ENCODE measurements at places on chromosomes 16 and 17.

DNA sequence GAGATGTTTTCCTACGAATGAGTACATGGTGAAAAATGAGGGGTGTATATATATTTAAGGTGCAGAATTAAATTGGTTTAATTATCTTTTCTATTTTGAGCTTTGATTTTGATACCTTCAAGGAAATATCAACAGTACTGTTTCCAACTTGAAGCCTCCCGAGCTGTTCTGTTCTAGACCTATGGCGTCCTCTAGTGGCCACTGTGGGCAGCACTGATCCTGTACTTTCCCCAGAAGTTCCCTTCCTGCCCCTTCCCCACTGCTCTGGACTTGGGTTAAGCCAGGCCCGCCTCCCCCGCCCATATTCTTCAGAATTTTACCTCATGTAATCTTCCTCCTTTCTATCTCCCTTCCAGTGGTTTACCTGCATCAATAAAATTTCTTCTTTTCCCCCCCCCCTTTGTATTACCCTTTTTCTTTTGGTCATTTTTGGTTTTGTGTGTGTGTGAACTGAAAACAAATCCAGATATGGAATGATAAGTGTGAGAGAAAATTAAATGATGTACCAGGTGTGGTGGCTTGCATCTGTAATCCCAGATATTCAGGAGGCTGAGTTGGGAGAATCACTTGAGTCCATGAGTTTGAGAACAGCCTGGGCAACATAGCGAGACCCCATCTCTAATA lies 1643.5 kb downstream of the TP53TG3F start:
- DNase-seq, result no peak
- H3K27ac ChIP-seq, result no peak overlapping the region
- no peaks in the 10 kb centered on the region for H3K4me1 ChIP-seq
- no peaks in the 10 kb centered on the region for H3K36me3 ChIP-seq
- no peak overlapping the region for H3K4me3 ChIP-seq

GRCh38 chr16:56279132-56279531 lies 87.8 kb downstream of the GNAO1 start:
- H3K27ac ChIP-seq, result no peak overlapping the region
- DNase-seq, result no peak
- no peak overlapping the region for H3K4me3 ChIP-seq
- H3K36me3 ChIP-seq, result no peaks in the 10 kb centered on the region

GRCh38 chr16:9791556-9791955 lies 390.7 kb downstream of the GRIN2A start:
- no peaks in the 10 kb centered on the region for H3K27me3 ChIP-seq
- peak; percentile 18 for DNase-seq
- no peaks in the 10 kb centered on the region for H3K4me1 ChIP-seq
- no peak overlapping the region for H3K27ac ChIP-seq
- H3K36me3 ChIP-seq, result no peaks in the 10 kb centered on the region
- no peak overlapping the region for H3K4me3 ChIP-seq

GRCh38 chr16:3837851-3838586 lies 42.5 kb downstream of the CREBBP start:
- peaks cover 10% of the 10 kb centered on the region for H3K4me1 ChIP-seq
- DNase-seq, result no peak
- no peak overlapping the region for H3K4me3 ChIP-seq
- H3K36me3 ChIP-seq, result peaks cover 6% of the 10 kb centered on the region
- H3K27ac ChIP-seq, result no peak overlapping the region

GRCh38 chr17:49989518-49989880 lies 5.5 kb downstream of the DLX3 start:
- H3K4me1 ChIP-seq, result peaks cover 22% of the 10 kb centered on the region
- no peaks in the 10 kb centered on the region for H3K36me3 ChIP-seq
- H3K27ac ChIP-seq, result no peak overlapping the region
- DNase-seq, result peak; percentile 2
